ENCODE measurements at places on chromosomes 6 and 20. TPM values are rescaled to one million over a fixed set of nuclear protein-coding genes. Genes with fewer than 3 reads are reported as not detected.

DNA sequence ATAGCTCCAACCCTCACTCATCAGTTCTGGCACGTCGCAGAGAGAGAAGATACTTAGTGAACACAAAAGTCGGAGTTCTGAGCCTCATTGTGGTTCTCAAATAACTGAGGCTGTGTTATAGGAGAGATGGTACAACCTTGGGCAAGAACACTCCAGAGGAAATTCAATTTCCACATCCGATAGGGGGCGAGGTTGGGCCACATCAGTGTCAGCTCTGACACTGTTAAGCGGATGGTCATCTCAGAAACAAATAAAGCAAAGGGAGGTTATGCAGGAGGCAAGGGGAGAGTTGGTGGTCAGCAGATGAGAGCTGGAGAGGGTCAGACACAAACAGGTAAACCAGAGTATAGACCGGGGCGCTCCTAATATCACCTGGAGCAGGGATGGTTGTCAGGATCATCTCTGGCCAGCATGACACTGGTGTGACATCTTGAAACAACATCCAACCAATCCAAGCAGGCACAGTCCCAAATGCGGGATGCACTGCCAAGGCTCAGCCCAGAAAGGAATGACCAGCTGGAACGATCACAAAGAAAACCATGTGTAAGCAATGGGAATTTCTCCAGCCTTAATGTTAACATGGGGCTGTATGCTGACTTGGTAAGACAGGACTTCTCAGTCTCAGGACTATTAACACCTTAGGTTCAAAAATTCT is 331.8 kb downstream of the HACE1 start:
- no peak for DNase-seq

DNA sequence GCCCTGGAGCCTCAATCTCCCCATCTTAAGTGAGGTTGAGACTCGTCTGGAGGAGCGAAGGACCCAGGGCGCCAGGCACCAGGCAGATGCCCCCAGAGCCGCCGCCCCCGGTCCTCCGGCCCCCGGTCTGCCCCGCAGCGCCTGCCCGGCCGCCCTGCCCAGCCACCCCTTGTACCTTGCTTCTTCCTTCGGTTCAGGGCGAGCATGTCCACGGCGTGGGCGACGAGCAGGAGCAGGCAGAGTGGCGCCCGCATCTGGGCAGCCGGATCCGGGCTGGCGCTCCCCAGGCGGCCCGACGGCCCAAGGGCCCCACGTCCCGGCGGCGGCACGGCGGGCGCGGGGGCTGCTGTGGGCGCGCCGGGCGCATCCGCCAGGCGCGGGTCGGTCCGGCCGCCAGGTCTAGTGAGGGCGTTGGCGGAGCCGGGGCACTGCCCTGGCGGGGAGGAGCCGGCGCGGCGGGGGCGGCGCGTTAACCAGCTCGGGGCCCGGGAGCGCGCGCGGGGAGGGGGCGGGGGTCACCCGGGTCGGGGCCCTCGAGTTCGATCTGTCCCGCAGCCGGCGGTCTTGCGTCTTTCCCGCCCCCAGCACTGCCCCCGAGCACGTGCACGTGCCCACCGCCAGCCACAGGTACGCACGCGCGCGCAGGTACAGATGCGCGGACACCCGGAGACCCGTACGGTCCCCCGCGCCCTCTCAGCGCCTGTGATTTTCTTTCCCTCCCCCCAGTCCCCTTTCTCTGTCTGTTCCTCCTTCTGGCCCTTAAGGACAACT is at the start of gene RSPO4:
TSS of gene RSPO4 (minus strand) at position 401 of the 771 bp plus-strand sequence. CDS start at position 254, 147 bp downstream.
- DNase-seq, result no peak

GRCh38 chr20:13487202-13487601 is 151.5 kb downstream of the TASP1 start:
- no peak for DNase-seq

DNA sequence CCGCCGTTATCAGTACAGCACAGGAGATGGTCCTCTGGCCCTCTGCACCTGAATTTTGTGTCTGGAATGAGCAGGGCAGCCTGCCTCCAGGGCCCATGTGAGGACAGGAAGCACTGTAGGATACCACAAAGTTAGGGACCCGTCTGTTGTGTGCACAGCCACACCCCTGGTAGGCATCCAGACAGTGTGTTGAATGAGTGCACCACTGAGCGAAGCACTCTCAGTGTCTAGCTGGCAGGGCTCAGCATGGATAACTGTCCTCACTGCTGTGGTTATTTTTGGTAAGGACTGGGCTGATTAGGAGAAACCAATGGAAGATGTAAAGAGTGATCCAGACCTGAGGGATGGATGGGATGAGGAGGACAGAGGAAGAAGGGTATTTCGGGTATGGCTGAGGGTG is 178.7 kb downstream of the CLIC5 start:
- no peak for DNase-seq

DNA sequence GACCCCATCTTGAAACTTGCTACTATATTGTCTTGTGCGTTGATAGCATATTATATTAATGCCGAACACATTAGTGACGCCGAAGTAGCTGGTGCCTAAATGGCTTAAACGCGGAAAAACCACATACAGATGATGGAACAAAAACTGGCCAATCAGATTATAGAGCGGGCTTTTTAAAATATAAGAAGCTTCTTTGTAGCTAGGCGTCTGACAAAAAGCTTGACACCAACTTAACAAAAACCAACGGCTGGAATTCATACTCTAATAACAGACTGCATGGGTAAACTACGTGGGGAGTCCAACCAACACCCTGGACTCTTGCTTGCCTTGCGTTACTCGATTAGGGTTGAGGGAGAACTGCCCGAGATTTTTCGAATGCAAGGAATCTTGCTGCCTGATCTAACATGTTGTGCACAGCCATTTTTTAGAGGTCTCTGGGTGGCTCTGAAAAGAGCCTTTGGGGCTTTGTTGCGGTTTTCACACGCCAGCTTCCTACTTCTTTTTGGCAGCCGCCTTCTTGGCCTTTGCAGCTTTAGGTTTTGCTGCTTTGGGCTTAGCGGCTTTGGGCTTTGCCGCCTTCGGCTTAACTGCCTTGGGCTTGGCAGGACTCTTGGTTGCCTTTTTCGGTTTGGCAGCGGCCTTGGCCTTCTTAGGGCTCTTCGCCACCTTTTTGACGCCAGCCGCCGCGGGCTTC is 45.7 kb downstream of the OR2B2 start:
- DNase-seq, result peak; percentile 84

Gene C20orf141
- total RNA-seq, result not detected

Gene KCNG1
- not detected for total RNA-seq

Gene TFAP2C
- not detected for total RNA-seq

Gene PROKR2
- not detected for total RNA-seq

Gene MAVS
- 30.8 TPM for total RNA-seq

All from natural killer cell (primary cell).